ENCODE measurements at places on chromosomes 5 and 9.

DNA sequence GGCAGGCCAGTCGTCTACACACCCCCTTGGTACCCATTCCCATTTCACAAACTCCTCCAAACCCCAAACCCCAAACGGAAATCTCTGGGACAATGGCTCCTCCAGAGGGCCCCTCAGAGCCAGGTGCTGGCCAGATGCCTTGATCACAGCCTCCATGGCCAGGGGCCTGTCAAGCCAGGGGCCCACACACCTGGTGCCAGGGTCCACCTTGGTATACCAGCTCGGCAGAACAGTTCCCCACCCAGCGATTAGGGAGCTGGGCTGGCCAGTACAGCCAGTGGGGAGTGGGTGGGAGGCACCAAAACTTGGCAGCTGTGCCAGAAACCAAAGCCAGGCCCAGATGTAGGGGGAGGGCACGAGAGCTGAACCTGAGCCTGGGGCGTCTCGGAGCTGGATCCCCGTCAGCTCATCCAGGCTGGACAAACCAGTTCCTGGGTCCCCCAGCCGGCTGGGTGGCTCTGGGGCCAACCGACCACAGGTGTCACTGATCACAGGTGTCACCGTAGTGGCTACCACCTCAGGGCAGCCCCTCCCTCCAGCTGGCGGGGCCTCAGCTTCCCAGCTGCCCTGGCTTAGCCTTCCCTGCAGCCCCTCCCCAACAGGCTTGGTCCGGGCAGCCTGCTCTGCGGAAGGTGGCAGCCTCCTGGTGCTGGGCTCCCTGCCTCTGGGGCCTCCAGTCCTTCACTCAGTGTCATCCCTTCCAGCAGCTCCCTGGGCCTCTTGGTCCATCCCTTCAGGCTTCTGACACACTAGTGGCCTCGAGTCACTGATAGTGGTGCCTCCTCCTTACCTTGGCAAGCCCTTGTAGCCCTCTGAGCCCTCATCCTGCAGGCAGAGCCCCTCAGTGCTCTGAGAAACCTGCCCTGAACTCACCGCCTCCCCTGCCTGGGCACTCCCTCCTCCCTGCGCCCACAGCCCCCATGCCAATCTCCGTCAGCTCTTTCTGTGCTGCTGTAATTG, 6.6 kb upstream of the RMND5B start:
- no peak for DNase-seq

GRCh38 chr5:60507687-60508086, 192.3 kb downstream of the DEPDC1B start:
- no peak for DNase-seq

GRCh38 chr5:181051841-181052671, 12.0 kb downstream of the BTNL9 start:
- DNase-seq, result no peak

DNA sequence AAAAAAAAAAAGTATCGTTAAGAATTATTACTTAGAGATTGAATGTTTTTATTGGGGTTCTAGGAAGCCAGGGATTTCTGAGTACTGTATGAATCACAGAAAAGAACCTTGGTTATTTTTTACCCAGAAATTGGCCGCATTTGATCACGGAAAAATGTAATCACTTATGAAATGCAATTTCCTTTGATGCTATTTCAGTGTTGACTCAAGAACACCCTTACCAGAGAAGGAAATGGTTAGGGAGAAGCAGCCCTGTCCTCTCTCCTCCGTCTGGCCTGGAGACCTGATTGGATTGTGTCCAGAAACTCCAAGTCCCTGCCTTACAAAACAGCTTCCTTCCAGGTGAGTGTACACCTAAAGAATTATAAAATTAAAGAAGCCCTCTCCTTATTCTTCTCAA, 116.7 kb downstream of the MED10 start:
- DNase-seq, result no peak

DNA sequence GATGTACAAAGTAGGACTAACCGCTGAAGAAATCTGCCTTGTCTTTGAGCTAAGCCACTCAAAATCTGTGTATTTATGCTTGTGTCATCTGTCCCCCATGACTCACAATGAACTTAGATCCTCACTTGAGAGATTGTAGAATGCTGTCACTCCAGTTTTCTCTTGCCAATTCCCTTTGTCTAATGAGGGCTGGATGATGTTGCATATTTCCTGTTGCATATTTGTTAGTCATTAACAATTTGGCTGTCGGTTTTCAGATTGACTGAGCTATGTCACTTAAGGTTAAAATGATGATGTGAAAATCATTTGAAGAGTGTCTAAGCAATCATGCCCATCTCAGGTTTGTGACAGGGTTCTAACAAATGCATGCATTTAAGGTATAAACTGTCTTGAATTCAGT, 481.7 kb downstream of the CDH10 start:
- DNase-seq, result no peak
